Left ventricle myocardium inferior (tissue), 1 donor: ENCODE measurements at places on chromosomes 13 and 19.

DNA sequence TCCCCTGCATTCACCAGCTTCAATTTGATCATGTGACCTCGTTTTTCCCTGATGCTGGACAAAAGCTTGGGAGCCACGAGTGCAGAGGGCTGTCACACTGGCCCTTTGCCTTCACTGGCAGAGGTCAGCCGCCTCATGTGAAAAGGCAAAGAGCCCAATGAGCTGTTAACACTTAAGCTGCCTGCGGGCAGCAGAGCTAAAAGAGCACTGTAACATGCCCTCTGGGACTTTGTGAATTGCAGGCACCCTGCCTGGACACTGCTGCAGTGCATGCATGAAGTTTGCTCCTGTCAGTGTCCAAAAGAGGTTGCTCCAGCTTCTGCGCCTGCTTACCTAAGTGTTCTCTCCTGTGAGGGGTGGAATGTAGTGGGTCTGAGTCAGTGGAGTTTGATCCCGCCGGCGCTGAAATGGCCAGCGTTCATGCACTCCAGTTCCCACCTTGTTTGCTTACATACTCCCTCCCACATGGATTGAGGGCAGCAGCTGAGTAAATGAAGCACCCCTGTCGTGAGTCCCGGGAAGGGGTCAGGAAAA, 193.7 kb downstream of the RFC3 start:
- no peak for DNase-seq

DNA sequence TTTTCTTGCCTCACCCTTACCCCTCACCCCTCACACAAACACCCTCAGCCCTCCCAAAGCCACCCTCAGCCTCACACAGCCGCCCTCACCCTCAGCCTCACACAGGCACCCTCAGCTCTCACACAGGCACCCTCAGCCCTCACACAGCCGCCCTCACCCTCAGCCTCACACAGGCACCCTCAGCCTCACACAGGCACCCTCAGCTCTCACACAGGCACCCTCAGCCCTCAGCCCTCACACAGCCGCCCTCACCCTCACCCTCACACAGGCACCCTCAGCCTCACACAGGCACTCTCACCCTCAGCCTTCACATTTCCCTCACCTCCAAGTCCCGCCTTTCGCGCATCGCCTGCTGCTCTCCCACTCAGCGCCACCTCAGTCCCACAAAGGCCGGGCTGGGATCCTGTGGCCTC, 287 bp upstream of the ZSCAN22 start:
- no peak for DNase-seq

DNA sequence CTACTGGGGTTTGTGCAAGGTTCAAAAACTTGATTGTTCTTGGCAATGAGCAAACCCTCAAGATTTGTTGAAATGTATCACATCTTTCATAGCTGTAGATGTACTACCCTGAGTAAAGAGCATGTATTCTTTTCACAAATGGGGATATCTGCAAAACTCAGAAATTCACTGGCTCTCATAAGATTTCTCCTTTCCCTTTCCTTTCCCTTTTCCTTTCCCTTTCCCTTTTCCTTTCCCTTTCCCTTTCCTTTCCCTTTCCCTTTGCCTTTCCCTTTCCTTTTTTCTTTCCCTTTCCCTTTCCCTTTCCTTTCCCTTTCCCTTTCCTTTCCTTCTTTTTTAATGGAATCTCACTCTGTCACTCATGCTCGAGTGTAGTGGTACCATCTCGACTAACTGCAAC, 69.1 kb downstream of the FNDC3A start:
- DNase-seq: no peak

- DNase-seq: no peak
Observed at GRCh38 chr19:1616396-1616795, 11.1 kb upstream of the UQCR11 start.

DNA sequence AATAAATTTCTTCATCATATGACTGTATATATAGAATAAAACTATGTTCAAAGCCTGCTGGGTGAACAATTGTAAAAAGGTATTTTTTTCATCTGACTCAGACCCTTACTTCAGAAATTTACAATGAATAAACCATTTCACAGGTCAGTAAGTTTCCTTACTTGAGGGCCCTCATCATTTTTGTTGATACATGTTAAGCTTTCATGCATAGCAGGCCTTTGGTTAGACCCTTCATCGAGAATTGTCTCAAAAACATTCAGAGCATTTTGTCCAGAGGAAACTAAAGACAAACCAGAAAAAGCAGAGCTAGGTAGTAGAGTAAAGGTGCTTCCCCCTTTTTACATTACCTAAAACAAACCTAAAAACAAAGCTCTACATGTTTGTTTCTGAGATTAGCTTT, 46.2 kb downstream of the FNDC3A start:
- no peak for DNase-seq

- DNase-seq: peak; percentile 69
Observed at GRCh38 chr19:13823256-13823655, 28.0 kb downstream of the ZSWIM4 start.

DNA sequence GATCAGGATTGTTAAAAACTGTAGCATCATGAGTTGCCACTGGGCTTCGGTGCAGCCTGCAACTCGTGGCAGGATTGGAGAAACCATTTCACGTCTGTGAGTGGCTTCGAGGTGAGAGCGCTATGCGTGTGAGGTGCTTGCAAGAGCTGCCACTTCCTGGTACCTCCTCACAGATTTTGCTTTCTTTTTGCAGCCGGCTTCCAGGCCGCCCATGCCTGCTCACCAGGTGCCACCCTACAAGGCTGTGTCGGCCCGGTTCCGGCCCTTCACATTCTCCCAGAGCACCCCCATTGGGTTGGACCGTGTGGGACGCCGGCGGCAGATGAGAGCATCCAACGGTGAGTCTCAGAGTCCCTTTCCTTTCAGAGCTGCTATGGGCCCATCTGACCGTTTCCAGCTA, 57.9 kb upstream of the C1QTNF9 start:
- DNase-seq: no peak

GRCh38 chr13:111792956-111793355, 274.0 kb upstream of the SOX1 start:
- no peak for DNase-seq

DNA sequence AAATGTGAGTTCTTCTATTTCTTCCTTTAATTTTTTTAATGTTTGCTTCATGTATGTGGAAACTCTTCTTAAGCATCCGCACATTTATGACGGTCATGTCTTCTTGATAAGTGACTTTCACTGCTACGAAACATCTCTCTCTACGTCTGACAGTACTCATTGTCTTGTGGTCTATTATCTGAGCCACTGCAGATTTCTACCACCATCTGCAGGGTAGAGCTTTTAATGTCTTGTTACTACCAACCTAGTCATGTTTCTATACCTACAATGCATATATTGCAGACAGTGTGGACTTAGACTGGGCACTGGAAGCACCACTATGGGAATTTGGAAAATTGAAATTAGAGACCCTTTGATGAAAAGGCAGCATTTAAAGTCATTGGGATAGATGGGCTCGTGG, 75.4 kb upstream of the ARHGEF7 start:
- no peak for DNase-seq

- DNase-seq: no peak
Observed at GRCh38 chr13:66222926-66223325, 1007.2 kb downstream of the PCDH9 start.

- DNase-seq: no peak
Observed at GRCh38 chr13:76336889-76337844, 549.0 kb downstream of the KCTD12 start.

- DNase-seq: no peak
Observed at GRCh38 chr19:49064029-49064629, 489 bp downstream of the NTF4 start.

DNA sequence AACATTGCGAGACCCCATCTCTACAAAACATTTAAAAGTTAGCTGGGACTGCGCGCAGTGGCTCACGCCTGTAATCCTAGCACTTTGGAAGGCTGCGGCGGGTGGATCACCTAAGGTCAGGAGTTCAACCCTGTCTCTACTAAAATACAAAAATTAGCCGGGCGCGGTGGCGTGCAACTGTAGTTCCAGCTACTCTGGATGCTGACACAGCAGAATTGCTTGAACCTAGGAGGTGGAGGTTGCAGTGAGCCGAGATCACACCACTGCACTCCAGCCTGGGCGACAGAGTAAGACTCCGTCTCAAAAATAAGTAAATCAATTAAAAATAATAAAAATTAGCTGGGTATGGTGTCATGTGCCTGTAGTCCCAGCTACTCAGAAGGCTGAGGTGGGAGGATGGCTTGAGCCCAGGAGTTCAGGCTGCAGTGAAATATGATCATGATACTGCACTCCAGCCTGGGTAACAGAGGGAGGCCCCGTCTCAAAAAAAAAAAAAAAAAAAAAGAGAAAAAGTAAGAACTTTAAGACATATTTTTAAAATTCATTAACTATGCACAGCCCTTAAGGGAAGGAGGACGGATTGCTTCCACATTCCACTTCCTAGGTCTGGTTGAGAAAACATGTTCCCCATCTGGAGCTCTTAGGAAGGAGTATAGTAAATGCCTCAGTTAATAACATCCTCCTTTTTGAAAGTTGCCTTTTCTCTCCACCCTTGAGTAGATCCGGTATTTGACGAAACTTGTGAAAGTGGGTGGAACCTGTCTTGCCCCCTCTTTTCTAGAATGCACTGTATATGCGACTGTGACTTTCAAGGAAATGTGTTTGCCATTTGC, 26.1 kb downstream of the EXOC3L2 start:
- no peak for DNase-seq

GRCh38 chr19:46350029-46350757, 3.3 kb downstream of the PPP5C start:
- no peak for DNase-seq

DNA sequence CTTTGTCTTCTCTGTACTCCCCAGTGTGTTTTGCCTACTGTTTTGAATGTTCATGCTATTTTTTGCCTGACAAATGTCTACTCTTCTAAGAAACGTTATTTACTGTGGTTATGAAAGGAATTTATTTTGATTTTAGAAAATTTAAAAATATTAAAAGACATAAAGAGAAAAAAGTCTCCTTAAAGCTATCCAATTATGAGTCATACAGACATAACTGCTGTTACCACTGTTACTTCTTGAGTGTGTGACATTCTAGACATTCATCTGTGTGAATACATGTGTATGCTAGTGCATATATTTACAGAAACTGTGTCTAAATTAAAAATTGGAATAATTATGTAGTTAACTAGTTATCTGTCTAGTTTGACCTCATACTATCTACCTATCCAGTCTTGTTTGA, 187.6 kb upstream of the SGCG start:
- DNase-seq: no peak

- DNase-seq: no peak
Observed at GRCh38 chr13:52797176-52797575, 51.3 kb downstream of the PCDH8 start.

DNA sequence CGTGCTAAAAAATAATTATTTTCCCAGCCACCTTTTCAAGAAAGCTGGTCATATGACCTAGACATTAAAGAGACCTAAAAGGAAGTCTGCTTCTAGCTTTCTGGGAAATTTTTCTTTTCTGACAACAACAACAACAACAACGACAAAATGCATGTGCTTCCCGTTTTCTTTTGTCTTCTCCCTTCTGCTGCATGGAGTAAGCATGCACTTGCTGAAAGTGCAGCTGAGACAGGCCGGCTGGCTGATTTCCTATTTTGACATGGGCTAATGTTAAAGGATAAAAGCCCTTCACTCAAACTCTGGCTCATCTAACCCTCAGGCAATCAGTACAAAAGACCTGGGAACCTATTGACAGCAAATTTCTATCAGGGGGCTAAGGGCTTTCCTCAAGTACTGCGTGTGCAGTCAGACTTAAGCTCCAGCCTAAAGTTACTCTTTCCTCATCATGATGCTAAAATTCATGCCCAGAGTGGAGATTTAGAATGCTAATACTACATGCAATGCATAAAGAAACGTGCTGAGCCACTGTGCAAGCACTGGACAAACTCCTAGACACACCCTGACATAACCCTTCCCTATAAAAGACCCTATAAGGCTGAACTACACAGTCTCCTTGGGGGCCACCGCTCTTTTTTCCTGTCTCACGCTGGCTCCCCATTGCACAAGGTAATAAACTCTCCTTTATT, 811.1 kb downstream of the UQCRFS1 start:
- DNase-seq: no peak

DNA sequence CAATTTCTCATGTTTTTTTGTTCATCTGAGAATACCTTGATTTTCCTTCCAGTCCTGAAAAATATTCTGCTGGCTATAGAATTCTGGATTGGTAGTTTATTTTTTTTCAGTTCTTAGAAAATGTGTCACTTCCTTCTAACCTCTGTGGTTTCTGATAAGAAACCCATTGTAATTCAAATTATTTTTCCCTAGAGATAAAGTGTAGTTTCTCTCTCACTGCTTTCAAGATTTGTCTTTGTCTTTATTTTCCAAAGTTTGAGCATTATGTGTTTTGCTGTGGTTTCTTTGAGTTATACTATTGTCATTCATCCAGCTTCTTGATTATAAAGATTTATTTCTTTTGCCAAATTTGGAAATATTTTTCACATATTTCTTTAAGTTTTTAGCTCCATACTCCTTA, 324.0 kb upstream of the SPRY2 start:
- no peak for DNase-seq

DNA sequence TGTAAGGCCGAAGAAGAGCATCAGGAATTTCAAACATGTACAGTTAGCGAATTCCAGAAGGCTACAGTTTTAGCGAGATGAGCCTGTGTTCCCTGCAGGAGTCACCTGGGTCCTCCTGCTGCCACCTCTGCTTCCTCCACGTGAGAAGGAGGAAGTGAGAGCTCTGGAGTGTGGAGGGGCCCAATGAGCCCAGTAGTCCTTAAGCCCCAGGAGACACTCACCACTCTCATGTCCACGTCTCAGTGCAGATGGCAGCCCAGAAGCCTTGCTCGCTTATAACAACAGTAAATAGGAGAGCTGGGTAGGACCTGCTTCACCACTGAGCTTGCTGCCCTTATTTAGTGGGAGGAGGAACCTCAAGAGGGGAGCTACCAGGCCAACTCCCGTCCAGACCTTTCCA, 44.3 kb downstream of the SERP2 start:
- no peak for DNase-seq
